ENCODE measurements at places on chromosomes 2 and 18.

DNA sequence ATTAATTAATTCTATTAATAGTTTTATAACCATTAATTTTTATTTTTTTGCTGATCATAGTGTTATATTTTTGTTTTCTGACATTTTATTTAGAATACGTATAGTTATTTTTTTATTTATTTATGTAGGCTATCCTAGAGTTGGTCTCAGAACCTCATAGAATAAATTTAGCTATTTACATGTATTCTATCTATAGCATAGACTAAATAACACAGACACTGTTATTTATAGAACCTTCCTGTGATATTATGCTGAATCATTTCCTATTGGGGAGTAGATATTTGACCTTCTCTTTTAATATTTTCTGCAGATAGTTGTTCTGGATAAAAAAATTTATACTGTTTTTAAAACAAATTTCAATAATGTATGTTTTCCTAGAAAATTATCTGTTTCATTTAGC is 20.2 kb downstream of the ARHGEF33 start:
- DNase-seq, result no peak

DNA sequence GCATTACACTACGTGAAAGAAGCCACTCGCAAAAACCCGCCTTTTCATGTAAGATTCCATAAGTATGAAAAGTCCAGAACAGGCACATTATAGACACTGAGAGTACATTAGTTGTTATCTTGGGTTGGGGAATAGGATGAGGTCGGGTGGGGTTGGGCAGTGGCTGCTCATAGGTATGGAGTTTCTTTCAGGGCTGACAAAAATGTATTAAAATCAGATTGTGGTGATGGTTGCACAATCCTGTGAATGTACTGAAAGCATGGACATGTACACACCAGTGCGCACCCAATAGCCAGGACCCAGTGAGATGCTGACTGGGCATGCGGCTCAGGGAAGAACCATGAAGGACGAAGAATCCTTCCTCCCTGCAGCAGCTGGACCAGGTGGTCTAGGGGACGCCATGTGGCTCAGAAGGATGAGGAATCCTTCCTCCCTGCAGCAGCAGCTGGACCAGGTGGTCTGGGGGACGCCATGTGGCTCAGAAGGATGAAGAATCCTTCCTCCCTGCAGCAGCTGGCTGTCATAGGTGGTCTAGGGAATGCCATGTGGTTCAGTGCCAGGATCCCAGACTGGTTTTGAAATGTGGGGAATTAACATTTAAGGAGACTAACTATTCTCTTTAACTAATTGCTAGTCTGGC is 50.1 kb downstream of the MBP start:
- no peak for DNase-seq

GRCh38 chr2:54271843-54272627 is 16.0 kb upstream of the TSPYL6 start:
- no peak for DNase-seq

DNA sequence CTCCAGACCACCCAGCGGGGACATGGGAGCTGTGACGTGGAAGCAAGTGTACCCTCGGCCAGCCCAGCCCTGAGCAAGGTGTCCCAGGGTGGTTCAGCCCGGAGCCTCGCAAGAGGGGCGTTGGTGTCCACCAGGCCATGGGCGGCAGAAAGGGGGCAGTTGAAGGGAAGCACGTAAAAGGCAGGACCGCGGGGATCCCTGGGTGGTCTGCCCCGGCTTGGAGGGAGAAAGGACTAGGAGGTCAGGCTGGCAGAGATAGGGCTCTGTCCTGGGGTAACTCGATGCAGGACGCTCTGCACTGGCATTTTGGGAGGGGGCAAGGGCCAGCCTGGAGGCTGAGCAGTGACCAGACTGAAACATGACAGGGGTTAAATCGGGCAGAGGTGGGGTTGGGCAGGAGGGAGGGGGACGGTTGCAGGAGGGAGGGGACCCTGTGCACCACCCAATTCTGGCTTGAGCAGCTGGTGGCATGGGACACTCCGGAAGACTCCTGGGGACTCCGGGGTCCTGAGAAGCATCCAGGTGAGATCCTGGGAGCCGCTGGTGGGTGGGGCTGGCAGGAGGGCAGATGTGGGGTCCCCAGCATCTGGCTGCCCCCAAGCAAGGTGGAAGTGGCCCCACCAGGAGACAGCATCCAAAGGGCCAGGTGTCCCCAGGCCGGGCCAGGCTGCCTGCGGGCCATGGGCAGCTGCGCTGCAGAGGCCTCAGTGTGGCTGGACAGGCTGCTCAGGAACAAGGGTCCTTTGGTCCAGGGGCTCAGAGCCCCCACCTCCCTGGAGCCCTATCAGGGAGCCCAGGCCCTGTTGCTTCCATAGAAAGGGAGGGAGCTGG is 46.8 kb upstream of the GPC1 start:
- DNase-seq, result no peak

GRCh38 chr2:205766779-205767359 is 84.6 kb downstream of the NRP2 start:
- peak; percentile 15 for DNase-seq

GRCh38 chr18:8287196-8287885 is 321.9 kb upstream of the RAB12 start:
- no peak for DNase-seq

DNA sequence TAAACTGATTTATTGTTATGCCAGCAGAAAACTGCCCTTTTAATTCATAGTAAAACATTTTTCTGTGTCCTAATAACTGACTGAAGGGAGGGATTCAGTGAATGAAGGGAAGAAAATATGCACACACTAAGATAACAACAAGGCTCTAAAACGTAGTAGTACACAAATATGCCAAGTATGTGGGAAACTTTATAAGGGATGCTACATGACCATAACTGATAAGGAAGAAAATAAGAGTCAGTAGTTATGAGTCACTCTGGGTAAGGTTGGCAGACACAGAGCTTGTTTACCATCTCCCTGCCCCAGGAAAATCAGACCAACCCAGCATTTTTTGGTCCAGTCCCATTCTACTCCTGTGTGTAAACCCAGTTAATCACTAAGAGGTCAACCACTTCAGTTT is 124.2 kb downstream of the RPRM start:
- DNase-seq, result no peak

GRCh38 chr2:65137197-65137775 is 7.4 kb upstream of the RAB1A start:
- no peak for DNase-seq

DNA sequence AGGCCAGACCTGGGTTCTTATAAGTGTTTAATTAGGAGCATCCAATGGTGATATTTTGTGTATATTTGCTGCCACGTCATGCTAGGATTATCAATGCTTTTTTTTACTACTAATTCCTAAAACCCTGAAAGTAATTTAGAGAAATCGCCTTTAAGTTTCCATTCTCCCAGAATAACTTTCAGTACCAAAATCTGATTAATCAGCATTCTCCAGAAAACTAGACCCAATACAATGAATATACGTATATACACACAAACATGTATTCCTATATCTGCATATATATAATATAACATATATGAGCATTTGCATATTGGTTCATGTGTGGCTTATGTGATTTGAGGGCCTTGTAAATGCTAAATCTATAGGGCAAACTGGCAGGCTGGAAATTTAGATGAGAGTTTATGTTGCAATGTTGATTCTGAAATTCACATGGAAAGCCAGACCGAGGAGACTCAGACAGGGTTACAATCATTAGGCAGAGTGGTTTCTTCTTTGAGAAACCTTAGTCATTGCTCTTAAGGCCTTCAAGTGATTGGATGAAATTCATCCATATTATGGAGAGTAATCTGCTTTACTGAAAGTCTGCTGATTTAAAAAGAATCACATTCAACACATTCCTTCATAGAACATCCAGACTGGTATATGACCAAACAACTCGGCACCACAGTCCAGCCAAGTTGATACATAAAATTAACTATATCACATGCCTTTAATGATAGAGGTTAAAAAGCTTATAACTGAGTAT is 65.9 kb upstream of the RGPD4 start:
- DNase-seq, result no peak

DNA sequence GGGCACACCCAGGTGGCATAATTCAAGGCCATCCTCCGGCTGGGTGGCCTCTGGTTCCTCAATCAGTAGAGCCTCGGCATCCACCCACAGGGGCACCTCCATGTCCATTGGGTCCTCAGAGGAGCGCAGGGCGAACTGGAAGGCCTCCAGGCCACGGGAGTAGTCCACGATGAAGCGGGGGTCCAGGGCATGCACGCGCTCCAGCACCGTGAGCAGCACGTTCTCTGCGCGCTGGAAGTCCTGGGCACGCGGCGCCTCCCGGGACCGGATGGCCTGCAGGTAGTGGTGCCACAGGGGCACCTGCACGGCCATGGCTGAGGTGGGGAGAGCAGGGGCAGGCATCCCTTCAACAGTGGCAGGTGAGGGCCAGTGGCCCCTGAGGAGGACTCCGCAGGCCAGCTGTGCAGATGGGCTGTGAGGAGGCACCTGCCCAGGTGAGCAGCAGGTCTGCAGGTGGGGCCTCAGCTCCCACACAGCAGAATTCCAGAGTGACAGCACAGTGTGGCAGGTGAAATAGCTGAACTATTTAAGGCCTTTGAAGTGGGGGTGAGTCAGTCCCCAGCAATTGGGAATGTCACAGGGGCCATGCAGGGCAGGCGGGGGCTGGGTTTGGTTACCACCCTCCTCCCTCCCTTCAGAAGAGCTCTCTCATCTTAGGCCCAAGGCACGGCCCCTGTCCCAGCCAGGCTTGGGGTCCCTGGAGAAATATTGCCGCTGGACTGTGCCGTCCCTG is at the start of gene MAB21L4:
MAB21L4 (minus strand) TSS at position 501 of the 733 bp plus-strand sequence; CDS start at position 342, 159 bp downstream.
- no peak for DNase-seq

Measured in anterior cingulate cortex (tissue), 58 donors.